ENCODE measurements at places on chromosomes 2 and 18.
A peak's percentile ranks its signal among the peaks of the same experiment; 100 is the strongest.

DNA sequence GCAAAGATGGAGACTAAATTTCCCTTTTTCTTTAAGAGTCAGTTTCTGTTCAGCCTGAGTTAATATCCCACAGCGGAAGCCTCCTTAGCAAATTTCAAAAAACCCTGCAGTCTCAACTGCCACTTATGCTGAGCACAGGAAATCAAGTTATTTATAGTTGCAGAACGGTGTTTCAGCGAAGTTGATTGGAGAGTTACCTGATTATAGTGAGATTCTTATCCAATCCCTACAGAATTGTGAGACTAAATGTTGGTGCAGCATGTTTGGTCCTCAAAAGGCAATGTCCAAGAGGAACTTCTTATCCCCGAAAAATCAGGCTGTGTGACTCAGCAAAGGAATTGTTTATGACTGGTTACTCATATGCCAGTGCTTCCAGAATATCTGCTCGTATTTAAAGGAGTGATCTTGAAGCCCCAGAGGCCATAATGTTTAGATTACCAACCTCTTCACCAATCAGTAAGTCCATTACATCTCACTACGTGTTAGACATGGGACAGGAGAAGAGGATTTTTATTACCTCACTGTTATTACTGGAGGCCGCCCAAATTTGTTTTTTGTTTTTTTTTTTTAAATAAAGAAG is 67.9 kb downstream of the LRRFIP1 start:
- H3K36me3 ChIP-seq: no peaks in the 10 kb centered on the region
- peak overlapping the region; percentile 75 for H3K4me3 ChIP-seq
- DNase-seq: peak; percentile 94
- H3K27me3 ChIP-seq: no peaks in the 10 kb centered on the region

GRCh38 chr2:36290306-36290856 is 65.2 kb upstream of the CRIM1 start:
- no peaks in the 10 kb centered on the region for H3K27me3 ChIP-seq
- no peak overlapping the region for H3K4me3 ChIP-seq
- H3K27ac ChIP-seq: no peak overlapping the region

GRCh38 chr18:55128437-55128836 is 169.2 kb upstream of the CCDC68 start:
- DNase-seq: no peak
- no peaks in the 10 kb centered on the region for H3K36me3 ChIP-seq
- no peak overlapping the region for H3K4me3 ChIP-seq
- H3K27ac ChIP-seq: no peak overlapping the region

- H3K4me3 ChIP-seq: no peak overlapping the region
- peak; percentile 41 for DNase-seq
- no peak overlapping the region for H3K27ac ChIP-seq
- no peaks in the 10 kb centered on the region for H3K36me3 ChIP-seq
Observed at GRCh38 chr2:240983361-240983995, 14.9 kb upstream of the SNED1 start.

DNA sequence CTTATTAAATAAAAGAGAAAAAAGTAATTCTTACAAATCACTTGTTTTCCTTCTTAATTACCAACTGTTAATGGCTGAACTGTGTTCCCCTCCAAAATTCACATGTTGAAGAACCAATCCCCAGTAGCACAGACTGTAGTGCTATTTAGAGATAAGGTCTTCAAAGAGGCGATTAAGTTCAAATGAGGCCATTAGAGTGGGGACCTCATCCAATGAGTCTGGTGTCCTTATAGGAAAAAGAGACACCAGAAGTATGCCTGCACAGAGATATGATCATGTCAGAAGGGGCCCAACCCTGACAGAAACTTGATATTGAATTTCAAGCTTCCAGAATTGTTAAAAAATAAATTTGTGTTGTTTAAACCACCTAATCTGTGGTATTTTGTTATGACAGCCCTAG is 89.8 kb downstream of the MEMO1 start:
- H3K4me1 ChIP-seq: no peaks in the 10 kb centered on the region
- DNase-seq: no peak
- H3K27ac ChIP-seq: no peak overlapping the region
- H3K4me3 ChIP-seq: no peak overlapping the region
- H3K27me3 ChIP-seq: no peaks in the 10 kb centered on the region
- H3K36me3 ChIP-seq: peaks cover 4% of the 10 kb centered on the region
